ENCODE measurements at places on chromosomes 6 and 20.

GRCh38 chr20:12203981-12204380 is 286.3 kb downstream of the BTBD3 start:
- no peak for DNase-seq

DNA sequence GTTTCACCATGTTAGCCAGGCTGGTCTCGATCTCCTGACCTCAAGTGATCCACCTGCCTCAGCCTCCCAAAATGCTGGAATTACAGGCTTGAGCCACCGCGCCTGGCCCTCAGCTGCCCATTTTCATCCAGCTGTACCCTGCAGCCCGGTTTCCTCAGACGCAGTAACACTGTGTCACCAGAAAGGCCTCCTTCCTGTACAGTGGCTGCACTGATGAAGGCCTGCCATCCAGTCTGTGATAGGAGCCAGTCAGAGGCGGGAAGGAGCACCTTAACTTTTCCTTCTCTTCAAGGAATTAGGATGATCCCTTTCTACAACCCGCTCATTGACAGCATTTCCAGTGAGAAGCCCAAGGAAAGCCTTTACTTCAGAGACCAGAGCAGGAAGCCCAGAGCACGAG is 75.9 kb downstream of the GFOD1 start:
- DNase-seq = no peak

- no peak for DNase-seq
Observed at GRCh38 chr6:43733471-43734293, 36.3 kb upstream of the VEGFA start.

- DNase-seq = no peak
Observed at GRCh38 chr6:106448000-106448426, 87.5 kb downstream of the CRYBG1 start.

DNA sequence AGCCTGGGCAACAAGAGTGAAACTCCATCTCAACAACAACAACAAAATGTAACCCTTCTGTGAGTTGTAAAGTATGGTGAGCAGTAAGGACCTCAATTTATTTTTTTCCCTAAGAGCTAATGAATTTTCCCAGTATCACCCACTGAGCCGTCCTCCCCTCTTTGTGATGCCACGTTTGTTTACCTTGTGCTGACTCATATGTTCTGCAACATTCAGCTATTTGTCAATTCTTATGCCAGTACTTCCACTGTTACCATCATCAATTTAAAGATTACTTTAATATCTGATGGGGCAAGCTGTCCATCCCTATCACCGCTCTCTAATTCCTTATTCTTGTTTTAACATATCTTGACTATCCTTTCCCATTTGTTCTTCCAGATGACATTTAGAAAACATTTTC is 37.5 kb downstream of the MAK start:
- DNase-seq = no peak

DNA sequence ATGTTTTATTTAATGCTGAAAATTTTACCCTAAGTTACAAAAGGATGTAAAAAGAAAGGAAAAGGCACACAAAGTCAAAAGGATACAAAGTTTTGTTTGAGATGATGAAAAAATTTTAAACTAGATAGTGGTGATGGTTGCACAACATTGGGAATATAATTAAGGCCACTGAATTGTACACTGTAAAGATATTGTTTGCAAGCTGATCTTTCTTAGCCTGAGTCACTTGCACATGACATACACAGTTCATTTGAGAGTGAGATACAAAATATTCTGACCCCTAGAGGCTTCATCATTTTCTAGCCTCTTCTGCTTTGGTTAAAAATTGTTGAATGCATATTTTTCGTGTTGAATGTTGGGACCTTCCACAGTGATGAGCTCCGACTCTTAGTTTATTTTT is 462.6 kb downstream of the HDGFL1 start:
- no peak for DNase-seq

GRCh38 chr6:141988327-141988726 is 144.4 kb upstream of the GJE1 start:
- no peak for DNase-seq

DNA sequence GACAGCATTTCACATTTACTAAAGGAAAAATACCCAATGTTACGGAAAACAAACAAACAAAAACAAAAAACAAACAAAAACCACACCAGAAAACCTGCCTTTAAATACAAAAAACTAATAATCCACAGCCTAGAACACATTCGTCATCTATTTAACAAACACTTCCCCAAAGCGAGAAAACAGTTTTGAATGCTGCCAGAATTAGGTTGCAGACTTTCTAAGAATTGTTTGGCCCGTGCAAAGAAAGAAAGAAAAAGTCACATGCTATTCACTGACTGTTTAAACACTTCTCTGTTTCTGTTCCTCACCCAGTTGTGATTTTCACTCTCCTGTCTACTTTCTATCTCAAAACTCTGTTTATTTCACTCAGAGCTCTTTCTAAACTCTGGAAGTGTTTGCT is 52.5 kb downstream of the BCAS1 start:
- no peak for DNase-seq

Data from CD4-positive, alpha-beta memory T cell (primary cell).